ENCODE measurements at places on chromosomes 2 and 18.

GRCh38 chr2:152038441-152038958 is 60.3 kb downstream of the CACNB4 start:
- no peak for DNase-seq

DNA sequence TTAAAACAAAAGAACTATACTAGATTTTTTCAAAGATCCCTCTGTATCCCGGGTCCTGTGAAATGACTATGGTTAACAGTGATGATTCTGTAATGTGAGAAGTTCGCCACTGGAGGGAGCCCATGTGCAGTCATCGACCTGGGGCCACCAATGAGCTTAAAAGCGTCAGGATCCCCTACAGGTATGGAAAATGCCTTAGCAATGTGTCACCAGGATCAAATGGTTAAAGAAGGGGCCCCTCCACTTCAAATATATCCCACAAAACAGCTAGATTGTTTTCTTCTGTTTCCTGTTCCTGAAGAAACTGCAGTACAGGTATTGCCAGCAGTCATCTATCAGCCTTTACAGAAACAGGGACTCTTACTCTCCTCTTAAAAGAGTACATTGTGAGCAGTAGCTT is 15.3 kb downstream of the CHRNA1 start:
- DNase-seq = no peak

- DNase-seq = no peak
Observed at GRCh38 chr2:221124532-221125240, 447.4 kb downstream of the EPHA4 start.

DNA sequence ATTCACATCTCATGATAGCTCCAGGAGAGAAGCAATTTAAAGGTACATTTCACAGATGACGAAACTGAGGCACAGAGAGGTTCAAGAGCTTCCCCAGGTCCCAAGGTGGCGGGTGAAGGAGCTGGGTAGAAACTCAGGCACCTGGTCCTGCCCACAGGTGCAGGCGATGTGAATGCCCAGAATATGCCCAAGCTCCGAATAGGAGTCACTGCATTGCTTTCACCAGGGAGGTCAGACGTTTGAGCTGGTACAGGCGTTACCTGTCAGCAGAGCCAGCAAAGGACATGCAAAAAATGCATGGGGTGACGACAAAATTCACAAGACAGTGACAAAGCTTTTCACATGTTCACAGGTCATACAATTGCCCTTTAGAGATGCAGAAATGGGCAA is 247.9 kb downstream of the HDAC4 start:
- DNase-seq = no peak

DNA sequence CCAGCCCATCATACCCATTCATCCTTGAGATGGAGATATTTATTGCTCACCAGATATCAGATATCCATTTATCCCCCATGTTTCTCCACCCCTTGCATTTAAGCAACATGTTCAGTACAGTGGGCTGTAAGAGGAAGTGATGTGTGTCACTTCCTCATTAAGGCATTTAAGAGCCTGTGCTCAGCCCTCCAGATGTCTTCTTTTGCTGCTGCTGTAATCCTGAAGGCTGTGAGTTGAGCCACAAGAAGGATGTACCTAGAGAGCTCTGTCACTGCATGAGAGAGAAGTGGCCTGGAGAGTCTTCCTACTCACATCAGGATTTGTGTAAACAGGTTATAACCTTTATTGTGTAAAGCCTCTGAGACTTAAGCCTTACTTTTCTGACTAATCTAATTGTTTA is 151.8 kb upstream of the UNC80 start:
- peak; percentile 0 for DNase-seq

GRCh38 chr18:75830828-75831227 is 403.3 kb upstream of the SMIM21 start:
- no peak for DNase-seq

GRCh38 chr18:48835745-48836170 is 115.0 kb downstream of the SMAD7 start:
- DNase-seq = no peak

DNA sequence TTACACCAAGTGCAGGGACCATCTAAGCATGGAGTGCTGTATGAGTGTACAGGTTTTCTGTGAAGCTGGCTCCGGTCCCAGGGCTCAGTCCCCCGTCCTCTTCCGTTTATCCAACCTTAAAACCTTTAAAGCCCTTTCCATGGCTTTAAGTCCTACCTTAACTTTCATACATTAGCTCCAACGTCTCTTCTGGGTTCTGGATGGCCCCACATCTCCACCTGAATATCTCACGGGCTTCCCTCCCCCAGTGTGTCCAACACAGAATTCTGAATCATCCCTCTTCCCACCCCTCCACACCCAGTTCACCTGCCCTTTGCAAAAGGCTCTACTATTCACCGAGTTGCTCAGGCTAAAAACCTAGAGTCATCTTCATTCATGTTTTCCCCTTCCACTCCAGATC is 12.8 kb downstream of the ARHGAP25 start:
- no peak for DNase-seq

- no peak for DNase-seq
Observed at GRCh38 chr2:239275847-239276831, 124.7 kb downstream of the HDAC4 start.

DNA sequence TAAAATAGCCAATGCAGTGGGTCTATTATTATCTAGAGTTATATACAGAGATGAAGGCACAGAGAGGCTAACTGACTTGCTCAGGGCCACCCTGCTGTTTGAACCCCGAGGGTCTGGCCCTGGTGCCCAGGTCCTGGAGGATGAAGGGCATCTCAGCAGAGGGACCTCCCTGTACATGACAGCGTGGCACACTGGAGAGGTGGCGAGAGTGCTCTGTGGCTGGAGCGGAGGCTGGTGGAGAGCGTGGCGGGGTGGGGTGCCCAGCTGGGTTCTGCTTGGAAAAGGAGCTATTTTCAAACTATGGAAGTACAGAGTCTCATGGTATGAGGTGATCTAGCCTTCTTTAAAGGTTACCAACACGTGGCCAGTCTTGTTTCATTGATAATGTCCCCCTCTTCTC is 35.8 kb downstream of the GREB1 start:
- DNase-seq = no peak

DNA sequence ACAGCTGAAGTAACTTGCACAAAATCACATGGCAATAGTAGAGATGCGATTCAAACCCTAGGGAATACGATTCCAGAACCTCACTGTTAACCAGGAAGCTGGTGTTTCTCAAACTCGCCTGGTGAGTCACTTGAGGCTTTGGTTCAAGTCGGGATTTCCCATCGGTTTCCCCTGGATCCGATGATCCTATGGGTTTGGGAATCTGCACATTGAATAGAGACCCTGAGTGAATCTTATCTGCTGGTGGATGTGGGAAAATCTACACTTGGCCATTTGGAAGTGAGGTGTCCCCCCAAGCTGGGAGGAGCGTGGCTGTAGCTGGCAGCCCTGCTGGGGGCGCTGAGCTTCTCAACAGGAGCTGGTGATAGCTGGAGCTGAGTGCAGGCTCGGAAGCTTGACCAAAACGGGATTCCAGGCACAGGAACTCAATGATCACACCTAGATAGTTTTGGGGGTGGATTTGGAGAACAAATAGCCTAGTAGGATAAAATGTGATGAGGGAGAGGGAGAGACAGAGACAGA is 135.4 kb downstream of the PRKCE start:
- no peak for DNase-seq

- no peak for DNase-seq
Observed at GRCh38 chr2:190334479-190335224, 8.7 kb upstream of the INPP1 start.

DNA sequence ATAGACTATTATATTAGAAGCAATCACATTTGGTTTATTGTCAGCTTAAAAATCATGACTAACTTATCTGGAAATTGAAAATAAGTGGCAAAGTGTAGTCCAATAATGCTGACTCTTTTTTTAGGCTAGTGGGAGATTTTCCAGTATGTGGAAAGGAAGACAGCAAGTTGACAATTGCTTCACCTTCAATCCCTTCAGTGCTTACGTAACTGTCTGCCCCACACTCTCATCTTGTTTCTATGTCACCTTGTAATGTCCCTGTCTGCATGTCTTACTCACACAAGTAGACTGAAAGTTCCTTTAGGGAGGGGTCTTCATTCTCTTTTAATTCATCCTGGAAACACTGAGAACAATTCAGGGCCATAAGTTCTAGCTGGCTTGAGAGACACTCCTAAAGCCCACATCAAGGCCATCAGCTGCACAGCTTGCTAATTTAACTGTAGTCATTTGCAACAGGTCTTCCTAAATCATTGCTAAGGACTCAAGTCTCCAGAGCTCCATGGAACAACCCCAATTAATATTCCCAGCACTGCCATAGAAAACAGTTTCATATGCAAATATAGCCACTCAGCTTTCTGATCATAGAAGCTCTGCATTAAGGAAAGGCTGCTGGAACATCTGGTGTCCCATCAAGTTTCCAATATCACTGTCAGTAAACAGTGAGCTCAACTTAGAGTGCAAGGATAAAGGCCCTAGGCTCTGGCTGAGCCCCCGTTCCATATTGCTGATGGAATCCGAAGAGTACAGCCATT is 230.5 kb downstream of the ETAA1 start:
- DNase-seq = no peak

DNA sequence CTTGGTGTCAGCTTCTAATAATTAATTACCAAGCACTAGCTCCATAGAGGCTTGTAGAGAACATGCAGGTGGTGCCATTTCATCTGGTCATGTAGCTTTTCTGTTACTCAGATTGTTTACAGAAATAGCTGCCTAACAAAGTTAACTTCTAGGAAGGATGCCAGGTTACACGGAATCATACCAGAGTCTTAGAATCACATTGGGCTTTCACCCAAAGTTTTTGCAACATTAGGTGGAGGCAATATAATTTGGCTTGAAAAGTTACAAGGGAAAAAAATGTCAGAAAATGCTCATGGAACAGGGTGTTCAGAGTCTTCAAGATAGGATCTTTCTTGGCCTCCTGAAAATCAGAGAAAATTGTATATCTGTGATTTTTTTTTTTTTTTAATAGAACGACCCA is 135.6 kb downstream of the ARHGAP15 start:
- DNase-seq = no peak

GRCh38 chr2:208369091-208369490 is 37.5 kb upstream of the PTH2R start:
- DNase-seq = no peak

DNA sequence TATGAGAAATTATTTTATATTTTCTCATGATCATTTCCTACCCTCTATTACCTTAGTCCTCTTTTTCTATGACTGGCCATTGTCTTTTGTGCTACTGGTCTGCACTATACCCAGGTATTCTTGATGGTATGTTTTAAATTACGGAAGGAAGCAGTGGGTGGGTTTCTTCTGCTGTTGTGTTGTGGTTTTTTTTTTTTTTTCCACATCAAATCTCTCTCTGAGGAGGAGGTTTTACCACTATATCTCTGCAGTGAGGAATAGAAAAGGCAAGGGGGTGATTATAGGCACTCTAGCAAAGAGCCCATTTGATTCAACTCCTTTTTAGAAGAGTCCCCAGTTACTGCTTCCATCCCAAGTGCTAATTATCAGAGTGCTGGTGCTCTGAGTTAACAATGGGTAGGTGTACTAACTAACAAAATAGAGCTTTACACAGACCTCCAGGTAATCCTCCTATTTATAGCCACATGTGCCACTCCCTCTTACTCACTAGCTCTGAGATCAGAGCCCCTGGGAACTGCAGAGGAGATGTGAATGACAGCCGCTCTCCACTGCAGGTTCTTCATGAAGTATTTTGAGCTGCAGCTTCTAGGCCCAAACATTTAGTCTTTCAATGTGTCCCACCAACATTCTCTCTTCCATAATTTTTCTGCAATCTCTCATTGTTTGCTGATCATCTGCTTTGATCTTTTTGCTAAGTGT is 301.6 kb upstream of the GULP1 start:
- no peak for DNase-seq

GRCh38 chr2:25340181-25340921 is 1.4 kb downstream of the DNMT3A start:
- DNase-seq = no peak

- no peak for DNase-seq
Observed at GRCh38 chr2:229943770-229944449, 21.6 kb downstream of the FBXO36 start.

DNA sequence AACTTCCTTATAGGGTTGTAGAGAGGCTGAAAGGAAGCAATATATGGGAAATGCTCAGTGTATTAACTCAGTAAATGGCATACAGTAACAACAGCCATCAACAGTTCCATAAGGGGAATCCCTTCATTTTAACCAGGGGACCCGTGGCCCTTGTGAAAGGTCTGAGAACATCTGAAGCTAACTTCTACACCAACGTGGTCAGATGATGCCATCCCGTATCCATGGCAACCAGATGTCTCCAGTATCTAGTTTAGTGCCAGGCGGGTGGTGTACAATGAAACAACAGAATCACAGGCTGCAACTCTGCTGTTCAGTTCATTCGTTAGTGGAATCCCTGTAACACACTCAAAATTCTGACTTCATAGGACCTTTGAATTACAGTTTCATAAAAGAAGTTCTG is 162.3 kb downstream of the TGIF1 start:
- no peak for DNase-seq

- no peak for DNase-seq
Observed at GRCh38 chr2:26582890-26583289, 58.3 kb downstream of the CIB4 start.

DNA sequence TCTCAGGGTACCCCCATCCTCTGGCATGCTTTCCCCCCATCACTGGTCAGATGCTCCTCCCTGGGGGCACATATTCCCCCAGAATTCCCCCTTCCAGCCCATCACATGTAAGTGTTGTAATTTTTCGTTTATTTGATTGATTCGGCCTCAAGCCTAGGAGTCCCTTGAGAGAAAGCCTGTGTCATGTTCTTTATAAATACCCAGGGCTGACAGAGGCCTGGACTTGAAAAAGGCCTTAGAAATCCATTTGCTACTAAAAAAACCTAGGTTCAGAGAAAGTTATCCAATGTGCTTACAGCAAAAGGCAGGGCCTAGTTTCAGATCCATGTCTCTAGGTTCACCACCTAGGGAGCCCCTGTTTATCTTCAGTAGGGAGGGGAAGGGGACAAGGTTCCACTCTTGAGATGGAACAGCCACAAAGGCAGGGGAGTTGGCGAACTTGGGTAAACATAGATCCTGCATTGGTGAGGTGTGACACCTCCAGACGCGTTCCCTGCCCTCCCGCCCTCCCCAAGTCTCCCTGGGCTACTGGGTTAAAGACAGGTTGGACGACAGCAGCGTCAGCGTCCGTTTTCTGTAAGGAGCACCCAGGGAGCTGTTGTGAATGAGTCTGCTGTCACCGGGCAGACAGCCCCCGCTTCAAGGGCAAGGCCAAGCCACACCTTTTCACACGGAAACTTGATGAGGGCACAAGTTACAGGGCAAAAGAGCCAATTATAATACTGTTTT is 147.8 kb downstream of the EN1 start:
- DNase-seq = no peak

GRCh38 chr18:35197296-35197695 is 43.5 kb upstream of the ZNF397 start:
- no peak for DNase-seq
